ENCODE measurements at places on chromosomes 11 and 22.
A peak's percentile ranks its signal among the peaks of the same experiment; 100 is the strongest.

- DNase-seq, result no peak
Observed at GRCh38 chr11:91394073-91394726, 830.4 kb upstream of the FAT3 start.

GRCh38 chr11:84590106-84590505, 1037.0 kb downstream of the DLG2 start:
- no peak for DNase-seq

GRCh38 chr11:35272391-35272902, 133.5 kb downstream of the CD44 start:
- no peak for DNase-seq

DNA sequence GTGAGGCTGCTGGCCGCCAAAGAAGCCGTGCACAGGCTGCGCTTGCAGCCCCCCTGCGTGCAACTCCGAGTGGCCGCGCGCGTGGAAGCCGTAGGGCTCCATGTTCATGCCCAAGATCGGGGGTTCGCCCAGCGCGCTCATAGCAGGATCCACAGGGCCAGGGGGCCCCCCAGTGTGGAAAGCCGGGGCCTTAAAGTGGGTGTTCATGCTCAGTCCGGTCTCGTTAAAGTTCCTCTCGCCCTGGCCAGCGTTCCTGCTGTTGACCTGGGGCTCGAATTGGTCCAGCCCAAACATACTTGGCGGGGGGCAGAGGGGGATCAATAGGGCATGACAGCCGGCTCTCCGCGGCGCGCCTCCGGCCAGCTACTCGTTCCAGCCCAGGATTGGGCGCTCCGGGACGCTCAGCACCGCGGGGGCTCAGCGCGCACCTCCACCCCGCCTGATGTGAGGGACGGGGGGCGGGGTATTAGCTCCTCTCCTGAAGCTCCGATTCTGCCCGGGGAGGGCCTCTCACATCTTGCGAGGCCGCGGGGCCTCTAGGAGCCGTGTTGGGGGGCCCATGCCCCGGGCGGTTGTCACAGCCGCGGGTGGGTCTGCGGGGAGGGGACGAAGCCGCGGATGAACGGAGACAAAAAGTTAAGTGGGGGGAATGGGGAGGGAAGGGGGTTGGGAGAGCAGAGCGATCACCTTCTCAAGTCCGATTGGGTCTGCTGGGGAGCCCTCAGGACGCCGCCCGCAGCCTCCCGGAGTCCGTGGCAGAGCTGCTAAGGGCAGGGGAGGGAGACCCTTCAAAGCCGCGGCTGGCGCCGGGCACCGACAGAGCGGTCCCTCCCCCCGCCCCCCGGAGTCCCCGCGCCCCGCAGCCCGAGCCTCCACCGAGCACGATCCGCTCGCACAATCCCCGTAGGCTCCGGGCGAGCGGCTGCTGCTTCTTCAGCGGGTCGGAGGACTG, 1.0 kb downstream of the MN1 start:
- no peak for DNase-seq

DNA sequence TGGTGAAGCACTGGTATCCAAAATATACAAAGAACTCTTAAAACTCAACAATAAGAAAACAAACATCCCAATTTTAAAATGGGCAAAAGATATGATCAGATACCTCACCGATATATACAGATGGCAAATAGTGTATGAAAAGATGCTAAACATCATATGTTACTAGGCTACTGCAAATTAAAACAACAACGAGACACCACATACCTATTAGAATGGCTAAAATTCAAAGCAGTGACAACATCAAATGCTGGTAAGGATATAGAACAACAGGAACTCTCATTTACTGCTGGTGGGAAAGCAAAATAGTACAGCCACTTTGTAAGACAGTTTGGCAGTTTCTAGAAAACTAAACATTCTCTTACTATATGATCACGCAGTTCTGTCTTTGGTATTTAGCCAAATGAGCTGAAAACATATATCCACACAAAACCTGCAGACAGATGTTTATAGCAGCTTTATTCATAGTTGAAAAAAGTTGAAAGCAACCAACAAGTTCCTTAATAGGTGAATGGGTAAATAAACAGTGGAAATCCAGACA, 38.5 kb downstream of the SIK3 start:
- DNase-seq, result no peak

DNA sequence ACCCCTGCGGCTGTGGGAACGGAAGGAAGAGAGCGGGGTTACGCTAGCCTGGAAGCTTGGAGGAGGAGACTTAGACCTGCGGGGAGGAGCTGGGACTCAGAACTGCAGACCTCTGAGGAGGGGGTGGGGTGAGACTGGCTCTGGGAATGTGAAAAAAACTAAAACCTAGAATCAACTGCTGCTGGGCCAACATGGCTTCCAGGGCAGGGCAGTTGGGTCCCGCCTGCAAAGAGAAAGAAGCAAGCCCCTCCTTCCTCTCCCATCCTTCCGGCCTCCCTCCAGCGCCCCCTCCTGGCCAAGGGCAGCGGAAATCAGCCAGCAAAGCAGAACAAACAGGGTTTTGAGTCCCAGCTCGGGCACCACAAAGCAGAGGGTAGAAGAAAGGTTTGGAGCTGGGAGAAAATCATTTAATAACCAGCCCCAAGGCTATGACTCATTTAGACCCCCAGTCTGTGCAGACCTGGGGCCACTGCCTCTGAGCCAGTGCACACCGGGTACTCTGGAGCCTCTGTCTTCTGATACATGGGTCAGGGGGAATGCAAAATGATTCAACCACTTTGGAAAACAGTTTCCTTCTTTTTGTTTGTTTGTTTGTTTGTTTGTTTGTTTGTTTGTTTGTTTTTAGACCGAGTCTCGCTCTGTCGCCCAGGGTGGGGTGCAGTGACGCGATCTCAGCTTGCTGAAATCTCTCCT, 7.3 kb upstream of the NCF4 start:
- peak; percentile 52 for DNase-seq

GRCh38 chr11:71998649-71999310, at the start of gene IL18BP:
Gene IL18BP (plus strand): TSS chr11:71998909. CDS start chr11:71999985, 1,076 bp downstream.
- no peak for DNase-seq

- DNase-seq, result no peak
Observed at GRCh38 chr11:29914203-29914930, 102.5 kb downstream of the KCNA4 start.

DNA sequence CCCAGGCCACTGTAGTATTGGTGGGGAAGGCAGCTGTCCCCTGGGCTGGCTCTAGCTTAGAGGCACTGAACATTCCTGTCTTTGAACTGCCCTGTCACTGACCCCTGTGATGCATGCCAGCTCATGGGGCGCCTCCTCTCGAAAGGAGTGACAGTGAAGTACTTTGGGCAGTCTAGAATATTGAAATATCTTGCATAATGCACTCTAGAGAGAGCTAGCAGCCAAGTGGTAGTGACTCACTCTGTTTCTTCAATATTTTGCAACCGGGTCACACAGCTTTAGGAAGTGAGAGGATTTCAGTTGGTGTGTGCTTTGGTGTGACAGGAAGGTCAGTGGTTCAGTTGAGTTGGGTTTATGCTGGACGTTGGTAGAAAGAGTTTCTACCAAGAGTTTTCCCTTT, 35.5 kb upstream of the ST14 start:
- peak; percentile 72 for DNase-seq

GRCh38 chr11:2262301-2263070, 7.9 kb downstream of the ASCL2 start:
- DNase-seq, result no peak

DNA sequence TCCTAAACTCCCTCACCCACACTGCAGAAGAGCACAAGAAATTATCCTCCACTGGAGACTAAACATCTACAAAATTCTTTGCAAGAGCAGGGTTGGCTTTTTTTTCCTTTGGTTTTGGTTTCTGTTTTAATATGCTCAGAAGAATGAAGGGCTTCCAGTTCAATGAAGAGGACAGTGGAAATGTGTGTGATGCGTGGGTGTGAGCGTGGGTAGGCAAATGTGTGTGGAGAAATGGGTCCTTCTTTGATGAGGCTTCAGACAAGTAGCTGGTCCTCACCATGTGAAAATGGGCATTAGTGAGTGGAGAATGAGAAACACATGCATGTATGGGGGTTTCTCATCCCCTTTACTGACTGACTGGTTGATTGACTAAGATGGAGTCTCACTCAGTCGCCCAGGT, 263.3 kb upstream of the SYN3 start:
- DNase-seq, result no peak

- DNase-seq, result peak; percentile 88
Observed at GRCh38 chr11:59144579-59145345, 2.1 kb downstream of the FAM111A start.
